Activated CD4-positive, alpha-beta T cell treated with anti-CD3 and anti-CD28 coated beads for 36 hours (primary cell): ENCODE measurements at places on chromosomes 16 and 17. TPM values are rescaled to one million over a fixed set of nuclear protein-coding genes. Genes with fewer than 3 reads are reported as not detected.

Gene TPSG1
- total RNA-seq = not detected

Gene DOC2B
- 0.04 TPM for total RNA-seq

Gene SULT1A4
- 1.8 TPM for total RNA-seq

DNA sequence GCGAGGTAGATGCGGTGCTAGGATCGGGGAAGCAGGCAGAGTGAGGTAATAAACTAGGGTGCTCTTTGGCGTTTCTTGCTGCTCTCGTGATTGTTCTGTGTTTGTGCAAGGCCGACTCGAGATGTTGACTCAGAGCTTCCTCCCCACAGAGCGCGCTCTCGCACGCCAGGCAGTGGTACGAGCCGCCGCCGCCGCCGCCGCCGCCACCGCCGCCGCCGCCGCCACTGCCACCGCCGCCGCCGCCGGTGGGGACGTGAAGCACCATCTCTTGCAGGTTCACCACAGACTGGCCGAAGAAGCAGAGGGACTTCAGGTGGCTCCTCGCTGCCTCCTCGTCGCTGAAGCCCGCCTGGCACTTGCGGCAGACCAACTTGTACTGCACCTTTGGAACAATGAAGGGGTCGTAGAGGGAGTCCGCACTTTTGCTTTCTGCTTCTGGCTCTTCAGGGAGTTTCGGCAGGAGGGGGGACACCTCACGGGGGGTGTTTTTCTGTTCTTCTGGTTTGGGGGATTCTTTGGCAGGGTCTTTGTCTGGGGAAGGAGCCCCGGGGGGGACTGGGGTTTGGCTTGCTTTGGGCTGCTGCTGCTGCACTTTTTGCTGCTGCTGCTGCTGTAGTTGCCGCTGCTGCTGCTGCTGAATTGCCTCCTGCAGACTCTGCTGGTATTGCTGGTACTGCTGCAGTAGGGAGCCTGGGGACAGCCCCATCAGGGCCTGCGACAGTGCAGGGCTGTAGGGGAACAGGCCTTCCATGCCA lies 260.2 kb downstream of the ZFHX3 start:
- DNase-seq = peak; percentile 84

DNA sequence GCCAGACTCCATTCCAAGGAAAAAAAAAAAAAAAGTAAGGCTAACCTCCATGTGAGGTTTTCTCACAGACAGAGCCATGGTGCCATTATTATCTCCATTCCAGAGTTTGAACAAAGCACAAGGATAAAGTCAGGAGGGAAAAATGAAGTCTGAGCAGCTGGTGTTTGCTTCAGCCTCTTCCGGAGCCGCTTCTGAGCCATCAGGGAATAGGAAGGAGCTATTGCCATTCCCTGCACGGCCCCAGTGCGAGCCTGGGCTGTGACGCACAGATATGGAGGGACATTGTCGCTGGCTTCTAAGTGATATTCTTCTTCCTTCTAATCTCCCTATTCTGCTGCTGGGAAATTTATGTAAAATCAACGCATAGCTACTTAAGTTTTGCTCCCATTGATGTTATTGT lies 69.5 kb upstream of the PIRT start:
- no peak for DNase-seq

DNA sequence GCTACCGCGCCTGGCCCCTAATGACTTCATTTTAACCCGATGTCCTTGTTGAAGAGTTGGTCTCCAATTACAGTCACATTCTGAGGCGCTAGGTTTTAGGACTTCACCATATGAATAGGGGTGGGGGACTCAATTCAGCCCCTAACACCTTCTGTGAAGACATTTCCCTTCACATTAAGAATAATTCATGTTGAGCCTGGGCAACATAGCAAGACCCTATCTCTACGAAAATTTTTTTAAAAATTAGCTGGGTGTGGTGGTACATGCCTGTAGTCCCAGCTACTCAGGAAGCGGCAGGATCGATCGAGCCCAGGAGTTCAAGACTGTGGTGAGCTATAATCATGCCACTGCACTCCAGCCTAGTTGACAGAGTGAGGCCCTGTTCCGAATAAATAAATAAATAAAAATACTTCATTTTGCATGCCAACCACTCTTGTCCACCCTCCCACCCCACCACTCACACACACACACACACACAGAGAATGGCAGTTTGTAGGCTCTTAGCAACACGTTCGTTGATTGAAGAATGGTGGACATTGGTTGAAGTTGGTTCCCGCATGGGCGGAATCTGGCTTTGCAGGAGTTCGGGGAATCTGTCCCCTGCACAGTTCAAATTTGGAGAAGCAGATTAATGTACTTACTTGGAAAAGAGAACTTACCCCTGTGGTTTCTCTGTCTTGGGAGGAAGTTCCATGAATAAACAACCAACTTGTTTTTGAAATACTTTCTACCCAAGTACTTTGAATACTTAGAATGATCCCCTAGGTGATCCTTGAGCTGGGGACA lies 27.8 kb upstream of the TVP23A start:
- DNase-seq = no peak

- no peak for DNase-seq
These were observed 1.7 kb upstream of the USP43 start for GRCh38 chr17:9643611-9644010.

DNA sequence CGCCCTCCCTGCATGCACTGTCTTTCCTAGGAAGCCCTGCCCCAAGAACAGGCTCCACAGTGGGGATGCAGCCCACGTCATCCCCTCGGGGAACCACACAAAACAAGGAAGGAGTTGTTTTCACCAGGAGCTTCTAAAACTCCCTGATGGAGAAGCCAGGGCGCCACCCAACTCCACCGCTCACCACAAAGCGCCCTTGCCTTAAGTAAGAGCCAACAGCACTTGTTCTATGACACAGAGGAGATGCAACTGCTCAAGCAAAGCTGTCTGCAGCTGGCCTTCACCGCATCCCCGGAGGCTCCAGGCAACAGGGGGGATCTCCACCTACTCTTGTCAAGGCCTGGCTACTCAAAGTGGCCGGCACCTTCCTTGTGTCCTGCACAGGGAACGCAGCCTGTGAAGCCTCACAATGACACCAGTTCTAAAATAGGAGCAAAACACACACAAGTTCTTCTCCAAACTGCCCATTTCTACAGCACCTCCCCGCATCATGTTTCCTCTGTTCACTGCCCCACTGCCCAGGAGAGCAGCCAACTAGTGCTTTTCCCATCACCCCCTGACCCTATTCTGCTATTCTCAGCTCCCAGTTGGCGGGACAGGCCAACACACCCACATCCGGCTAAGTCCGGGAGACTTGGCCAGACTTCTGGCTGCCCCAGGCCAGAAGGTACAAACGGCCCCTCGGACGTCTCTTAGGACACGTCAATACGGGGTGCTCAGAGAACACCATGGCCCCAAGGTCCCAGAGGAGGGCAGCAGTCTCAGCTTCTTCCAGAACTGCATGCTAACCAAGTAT lies 24.2 kb downstream of the MPG start:
- DNase-seq = no peak

DNA sequence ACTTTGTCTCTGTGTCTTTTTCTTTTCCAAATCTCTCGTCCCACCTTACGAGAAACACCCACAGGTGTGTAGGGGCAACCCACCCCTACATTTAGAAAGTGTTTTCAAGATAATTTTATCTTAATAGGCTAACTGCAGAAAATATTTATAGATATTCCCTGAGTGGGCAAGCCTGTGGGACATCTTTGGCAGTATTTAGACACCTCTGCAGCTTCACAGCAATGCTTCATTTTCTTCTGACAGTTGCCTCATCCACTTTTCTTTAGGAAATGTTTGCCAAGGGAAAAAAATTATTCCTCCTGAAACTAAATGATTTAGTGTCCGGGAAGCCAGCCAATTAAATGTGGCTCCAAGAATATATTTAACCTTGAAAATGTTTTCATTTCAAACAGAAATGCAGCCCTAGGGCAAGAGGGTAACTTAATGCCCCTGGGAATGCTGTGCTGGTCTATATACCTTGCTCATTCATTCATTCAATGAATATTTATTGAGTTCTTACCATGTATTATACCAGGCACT lies 290.4 kb downstream of the ABCC12 start:
- no peak for DNase-seq

DNA sequence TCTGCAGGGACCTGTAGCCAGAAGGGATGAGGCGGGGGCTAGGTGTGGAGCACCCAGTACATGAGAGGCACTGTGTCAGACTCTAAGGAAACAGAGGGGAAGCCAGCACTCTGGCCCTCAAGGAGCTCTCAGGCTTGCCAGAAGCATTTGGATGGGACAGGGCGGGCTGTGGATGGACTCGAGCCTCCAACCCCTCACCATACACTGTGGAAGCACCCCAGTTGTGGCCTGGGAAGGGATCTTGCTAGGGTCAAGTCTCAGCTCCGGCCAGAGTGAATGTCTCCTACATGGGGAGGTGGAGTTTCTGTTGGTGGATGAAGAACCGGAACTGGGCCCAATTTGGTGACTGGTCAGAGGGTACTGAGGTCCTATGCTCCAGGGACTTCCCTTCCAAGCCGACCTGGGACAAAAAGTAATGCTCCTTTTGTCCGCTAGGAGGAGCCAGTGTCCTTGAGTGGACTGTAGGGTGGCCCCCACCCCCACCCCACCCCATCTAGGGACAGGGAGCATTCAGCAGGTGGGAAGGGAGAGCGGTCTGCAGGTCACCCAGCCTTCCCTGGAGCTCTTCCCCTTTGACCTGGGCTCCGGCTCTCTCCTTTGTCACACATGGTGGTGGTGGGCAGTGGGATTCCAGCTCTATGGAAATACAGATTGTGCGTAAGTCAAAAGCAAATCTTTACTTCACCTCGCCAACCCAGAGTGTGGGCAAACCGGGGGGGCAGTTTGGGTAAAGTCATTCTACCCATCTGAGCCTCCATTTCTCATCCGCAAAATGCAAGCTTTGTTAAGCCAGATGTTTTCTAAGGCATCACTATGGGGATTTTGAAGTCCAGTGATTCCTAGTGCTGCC lies 20.4 kb upstream of the PHB1 start:
- DNase-seq = peak; percentile 66

GRCh38 chr16:24626256-24626655 lies 86.9 kb downstream of the RBBP6 start:
- DNase-seq = no peak

GRCh38 chr16:12235110-12235509 lies 258.6 kb downstream of the SNX29 start:
- no peak for DNase-seq

DNA sequence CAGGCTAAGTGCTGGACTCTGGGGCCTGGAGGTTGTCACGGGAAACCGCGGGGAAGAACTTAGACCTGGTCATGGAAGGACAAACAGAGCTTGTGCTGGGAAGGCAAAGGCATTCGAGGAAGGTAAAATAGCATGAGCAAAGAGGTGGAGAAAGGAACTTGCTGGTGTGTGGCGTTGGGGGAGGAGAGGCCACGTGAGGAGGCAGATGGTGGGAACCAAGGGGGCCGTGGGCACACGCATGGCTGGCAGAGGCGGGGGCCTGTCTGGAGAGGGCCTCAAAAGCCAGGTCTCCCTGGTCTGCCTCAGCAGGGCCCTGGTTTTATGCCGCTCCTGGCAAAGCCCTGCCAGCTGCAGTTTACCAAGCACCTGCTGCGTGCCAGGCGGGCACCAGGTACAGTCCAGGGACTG lies 15.3 kb downstream of the CORO7 start:
- DNase-seq = no peak

GRCh38 chr16:30104492-30104891 lies 8.5 kb upstream of the YPEL3 start:
- no peak for DNase-seq

DNA sequence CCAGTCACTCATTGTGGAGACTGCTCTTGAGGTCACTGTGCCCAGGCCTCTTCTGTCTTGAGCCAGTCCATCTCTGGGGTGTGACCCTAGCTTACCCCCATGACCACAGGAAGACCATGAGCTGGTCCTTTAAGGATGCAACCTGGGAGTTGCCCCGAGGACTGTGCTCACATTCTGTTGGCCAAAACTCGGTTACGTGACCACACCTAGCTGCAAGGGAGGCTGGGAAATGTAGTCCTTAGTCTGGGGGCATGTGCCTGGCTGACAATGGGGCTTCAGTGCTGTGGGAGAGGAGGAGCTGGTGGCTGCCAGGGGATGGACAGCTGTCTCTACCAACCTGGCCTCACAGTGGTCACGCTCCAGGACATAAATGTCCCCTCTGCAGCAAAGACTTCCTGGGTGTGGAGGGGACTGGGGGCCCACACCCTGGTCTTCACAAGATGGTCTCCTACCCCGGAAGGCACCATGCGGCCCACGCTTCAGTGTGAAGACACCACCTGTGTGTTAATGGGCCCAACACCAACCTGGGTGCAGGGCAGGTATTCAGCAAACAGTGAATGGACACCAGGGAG lies 55.4 kb downstream of the JPH3 start:
- DNase-seq = peak; percentile 25

DNA sequence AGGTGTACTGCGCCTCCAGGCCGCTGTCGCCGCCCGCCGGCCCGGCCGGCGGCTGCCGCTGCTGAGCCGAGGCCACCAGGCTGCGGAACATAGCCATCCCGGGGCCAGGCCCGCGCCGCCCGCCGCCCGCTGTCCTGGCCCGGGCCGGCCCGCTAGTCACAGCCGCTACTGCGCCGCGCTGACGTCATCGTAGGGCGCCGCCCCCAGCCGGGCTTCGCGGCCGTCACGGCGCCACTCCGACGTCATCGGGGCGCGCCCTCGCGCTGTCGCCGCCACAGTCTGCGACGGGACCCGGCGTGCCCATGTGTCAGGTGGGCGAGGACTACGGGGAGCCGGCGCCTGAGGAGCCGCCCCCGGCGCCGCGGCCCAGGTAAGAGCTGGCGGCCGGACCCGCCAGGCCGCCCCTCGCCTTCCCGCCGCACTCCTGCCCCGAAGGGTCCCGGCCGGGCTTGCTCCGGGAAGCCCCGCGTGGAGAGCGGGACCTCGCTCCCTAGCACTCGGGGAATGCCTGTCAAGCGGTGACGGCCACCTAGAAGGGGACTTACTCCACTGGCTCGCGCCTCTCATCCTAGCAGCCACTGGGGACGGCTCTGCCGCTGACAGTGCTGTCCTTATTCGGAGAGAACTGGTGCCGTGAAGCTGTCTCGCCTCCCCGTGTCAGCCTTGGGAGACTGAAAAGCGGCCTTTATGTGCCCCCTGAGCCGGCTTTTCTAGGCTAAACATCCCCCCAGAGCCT lies at the start of the genes CTU2 and RNF166:
Gene CTU2 (plus strand): TSS at position 275 of the 736 bp plus-strand sequence. CDS start 28 bp downstream, at position 303.
Gene RNF166 (minus strand): TSS at position 180 of the 736 bp plus-strand sequence. CDS start 83 bp downstream, at position 97.
- peak; percentile 96 for DNase-seq

- DNase-seq = no peak
These were observed 48.6 kb upstream of the XYLT1 start for GRCh38 chr16:17519101-17519955.

- DNase-seq = no peak
These were observed 53.0 kb upstream of the METRNL start for GRCh38 chr17:83026311-83026811.

DNA sequence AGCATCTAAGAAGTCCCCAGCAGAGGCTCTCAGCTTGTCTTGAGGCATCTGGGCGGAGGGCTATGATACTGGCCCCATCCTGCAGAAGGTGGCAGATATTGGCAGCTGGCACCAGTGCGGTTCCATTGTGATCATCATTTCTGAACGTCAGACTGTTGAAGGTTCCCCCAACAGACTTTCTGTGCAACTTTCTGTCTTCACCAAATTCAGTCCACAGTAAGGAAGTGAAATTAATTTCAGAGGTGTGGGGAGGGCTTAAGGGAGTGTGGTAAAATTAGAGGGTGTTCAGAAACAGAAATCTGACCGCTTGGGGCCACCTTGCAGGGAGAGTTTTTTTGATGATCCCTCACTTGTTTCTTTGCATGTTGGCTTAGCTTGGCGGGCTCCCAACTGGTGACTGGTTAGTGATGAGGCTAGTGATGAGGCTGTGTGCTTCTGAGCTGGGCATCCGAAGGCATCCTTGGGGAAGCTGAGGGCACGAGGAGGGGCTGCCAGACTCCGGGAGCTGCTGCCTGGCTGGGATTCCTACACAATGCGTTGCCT lies at the start of gene CIITA:
Gene CIITA (plus strand): TSS at position 404 of the 543 bp plus-strand sequence. CDS start 129 bp downstream, at position 533.
- DNase-seq = peak; percentile 77

- DNase-seq = no peak
These were observed 1029.6 kb downstream of the CDH11 start for GRCh38 chr16:64092271-64092670.
